ENCODE measurements at places on chromosomes 5 and 9. TPM values are rescaled to one million over a fixed set of nuclear protein-coding genes. Genes with fewer than 3 reads are reported as not detected.

Gene CDH18
- total RNA-seq, result not detected

Gene SPATA31A3
- not detected for total RNA-seq

Gene NPR3
- total RNA-seq, result not detected

Gene IFNK
- not detected for total RNA-seq

Gene C5orf58
- not detected for total RNA-seq

Gene MVB12B
- total RNA-seq, result 7.3 TPM
